ENCODE measurements at places on chromosomes 7 and 10.
A peak's percentile ranks its signal among the peaks of the same experiment; 100 is the strongest.

- no peak for DNase-seq
Measured at GRCh38 chr7:155569681-155570080, 23.3 kb upstream of the CNPY1 start.

- no peak for DNase-seq
Measured at GRCh38 chr10:133555521-133555920, 9.9 kb downstream of the SYCE1 start.

- DNase-seq, result no peak
Measured at GRCh38 chr7:73870041-73870492, 9.1 kb downstream of the TMEM270 start.

- DNase-seq, result peak; percentile 96
Measured at GRCh38 chr10:88880282-88881076, 434 bp downstream of the STAMBPL1 start.

- no peak for DNase-seq
Measured at GRCh38 chr10:33287112-33287511, 47.4 kb downstream of the NRP1 start.

GRCh38 chr10:99976886-99977665 is 32.7 kb downstream of the DNMBP start:
- DNase-seq, result no peak

- DNase-seq, result peak; percentile 28
Measured at GRCh38 chr7:140404565-140405065, 757 bp downstream of the RAB19 start.

GRCh38 chr10:98509745-98510144 is 63.0 kb upstream of the HPS1 start:
- no peak for DNase-seq

DNA sequence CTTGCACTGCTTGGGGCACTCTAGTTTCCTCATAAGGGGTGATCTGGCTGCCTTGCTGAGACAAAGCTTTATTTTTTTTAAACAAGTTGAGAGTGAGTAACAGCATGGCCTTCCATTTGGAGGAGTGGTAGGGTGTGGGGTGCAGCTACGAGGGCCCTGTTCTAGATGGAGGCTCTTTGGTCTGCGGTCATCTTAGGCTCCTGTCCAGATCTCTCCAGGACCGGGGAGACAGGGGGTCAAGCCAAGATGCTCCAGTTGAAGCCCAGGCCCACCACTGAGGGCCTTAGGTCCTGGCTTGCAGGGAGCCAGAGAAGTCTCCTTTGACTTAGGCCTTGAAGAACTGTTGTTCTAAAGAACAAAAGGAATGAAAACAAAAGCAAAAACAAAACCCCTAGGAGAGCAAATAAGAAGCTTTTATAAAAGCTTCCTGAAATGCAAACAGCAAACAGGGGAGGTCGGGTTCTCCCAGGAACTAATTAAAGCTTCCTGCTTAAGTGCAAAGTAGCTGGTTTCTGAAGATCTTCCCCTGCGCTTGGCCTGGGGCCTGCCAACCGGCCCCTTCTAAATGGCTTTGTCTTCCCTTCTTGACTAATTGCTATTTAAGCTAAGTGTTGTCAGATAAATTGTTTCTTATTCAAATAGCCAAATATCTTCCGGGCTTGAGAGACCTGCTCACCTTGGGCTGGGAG is 259.2 kb downstream of the GLRX3 start:
- no peak for DNase-seq

- no peak for DNase-seq
Measured at GRCh38 chr10:66833861-66834260, 92.0 kb upstream of the LRRTM3 start.

GRCh38 chr10:121645696-121646095 is 47.5 kb upstream of the FGFR2 start:
- no peak for DNase-seq

All from right kidney (tissue), 9 donors.